ENCODE measurements at places on chromosomes 4 and X. TPM values are rescaled to one million over a fixed set of nuclear protein-coding genes. Genes with fewer than 3 reads are reported as not detected.
A peak's percentile ranks its signal among the peaks of the same experiment; 100 is the strongest.

DNA sequence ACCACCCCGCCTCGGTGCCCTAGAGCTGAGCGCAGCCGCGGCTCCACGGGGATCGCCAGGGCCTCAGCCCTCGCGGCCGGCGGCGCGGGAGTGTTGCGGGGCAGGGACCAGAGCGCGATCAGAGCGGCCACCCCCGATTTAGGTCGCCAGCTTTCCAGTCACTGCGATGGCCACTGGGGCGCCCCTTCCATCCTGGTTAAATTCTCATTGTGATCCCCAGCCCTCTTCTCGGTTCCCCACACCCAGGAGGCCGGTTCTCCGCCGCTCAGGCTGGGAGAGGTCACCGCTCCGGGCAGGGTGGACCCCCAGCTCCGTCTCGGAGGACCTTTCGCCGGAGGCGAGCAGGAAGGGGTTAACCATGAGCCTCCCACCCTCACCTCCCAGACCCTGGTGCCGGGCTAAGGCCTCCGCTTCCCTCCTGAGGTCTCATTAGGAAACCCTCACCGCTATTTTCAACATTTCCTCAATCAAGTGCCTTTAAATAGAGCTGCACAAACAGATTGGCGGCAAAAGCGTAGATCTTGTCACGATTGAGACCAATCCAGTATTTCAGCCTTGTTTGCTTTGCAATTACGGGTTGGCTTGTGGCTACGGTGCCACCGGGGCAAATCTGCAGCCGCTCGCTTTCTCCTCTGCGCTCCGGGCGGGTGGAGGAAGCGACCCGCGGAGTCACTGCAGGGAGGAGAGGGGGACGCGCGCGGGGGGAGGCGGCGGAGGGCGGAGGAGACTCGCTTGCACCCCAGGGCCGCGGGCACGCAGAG is 8.3 kb upstream of the HAND2 start:
- DNase-seq, result peak; percentile 64

GRCh38 chr4:59968796-59969195 is 1231.3 kb upstream of the ADGRL3 start:
- no peak for DNase-seq

DNA sequence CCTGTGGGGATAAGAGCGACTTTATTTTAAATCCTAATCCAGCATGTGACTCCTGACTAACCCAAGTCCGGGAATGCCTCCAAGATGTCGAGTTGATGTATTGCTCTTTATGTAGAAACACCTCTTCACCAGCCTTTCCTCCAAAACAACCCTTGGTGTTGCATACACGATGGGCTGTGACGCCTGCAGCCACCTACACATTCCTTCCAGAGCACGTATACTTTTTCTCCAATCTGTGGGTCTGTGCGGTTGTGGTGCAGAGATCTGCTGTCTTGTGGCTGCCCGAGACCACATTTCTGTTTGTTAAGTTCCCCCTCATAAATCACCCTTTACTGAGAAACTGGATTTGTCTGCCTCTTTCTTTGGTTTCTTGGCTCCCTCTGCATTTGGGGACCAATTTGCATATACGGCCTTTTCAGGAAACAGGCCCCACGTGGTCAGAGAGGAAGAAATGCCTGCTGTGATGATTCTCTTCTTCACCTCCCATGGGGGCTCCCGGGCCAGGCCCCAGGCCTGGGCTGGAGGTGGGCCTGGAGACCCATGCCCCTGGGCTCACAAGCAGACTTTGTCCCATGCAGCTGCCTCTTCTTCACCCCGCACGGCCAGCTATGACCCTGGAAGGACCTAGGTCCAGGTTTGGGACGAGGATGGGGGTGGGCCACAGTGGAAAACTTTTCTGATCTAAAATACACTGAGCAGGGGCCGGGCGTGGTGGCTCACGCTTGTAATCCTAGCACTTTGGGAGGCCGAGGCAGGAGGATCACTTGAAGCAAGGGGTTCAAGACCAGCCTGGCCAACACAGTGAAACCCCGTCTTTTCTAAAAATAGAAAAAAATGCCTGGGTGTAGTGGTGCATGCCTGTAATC is 21.4 kb upstream of the AFAP1 start:
- no peak for DNase-seq

DNA sequence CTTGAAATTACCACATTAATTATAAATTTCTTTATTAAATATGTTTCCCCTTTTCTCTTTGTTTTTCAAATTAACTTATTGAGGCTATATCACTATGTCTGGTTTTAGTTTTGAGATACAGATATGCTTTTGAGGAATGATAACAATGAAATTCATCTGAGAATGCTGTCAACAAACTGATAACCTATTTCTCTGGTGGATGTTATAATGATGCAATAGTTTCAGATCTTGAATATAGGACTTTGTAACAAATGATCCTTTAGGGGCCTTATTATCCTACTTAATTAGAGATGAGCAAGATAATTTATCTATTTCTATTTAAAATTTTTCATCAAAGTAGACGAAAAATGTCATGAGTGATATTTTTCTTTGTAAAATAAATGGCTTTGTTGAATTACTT is 123.7 kb downstream of the MAGEB17 start:
- no peak for DNase-seq

- DNase-seq, result no peak
These were observed 62.4 kb downstream of the MAOA start for GRCh38 chrX:43718546-43718945.

- no peak for DNase-seq
These were observed 1137.6 kb upstream of the IGFBP7 start for GRCh38 chr4:58247792-58248191.

DNA sequence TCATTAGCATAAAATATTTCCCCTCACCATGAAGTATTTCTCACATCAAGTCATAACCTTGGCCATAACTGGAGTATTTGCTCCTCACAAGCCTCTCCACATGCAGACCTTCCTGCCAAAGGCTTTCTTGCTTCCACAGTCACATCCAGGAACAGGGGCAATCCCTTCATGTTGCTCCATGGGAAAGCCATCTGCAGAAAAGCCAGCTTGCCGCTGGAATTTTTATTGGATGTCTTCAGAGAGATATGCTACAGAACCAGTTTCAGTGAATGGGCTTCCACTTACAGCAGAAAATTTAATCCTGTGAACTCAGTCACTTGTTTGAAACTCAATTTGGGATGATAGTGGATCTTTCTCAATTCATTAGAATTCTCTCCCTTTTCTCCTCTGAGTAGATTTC is 3.2 kb upstream of the CDKN2AIP start:
- no peak for DNase-seq

DNA sequence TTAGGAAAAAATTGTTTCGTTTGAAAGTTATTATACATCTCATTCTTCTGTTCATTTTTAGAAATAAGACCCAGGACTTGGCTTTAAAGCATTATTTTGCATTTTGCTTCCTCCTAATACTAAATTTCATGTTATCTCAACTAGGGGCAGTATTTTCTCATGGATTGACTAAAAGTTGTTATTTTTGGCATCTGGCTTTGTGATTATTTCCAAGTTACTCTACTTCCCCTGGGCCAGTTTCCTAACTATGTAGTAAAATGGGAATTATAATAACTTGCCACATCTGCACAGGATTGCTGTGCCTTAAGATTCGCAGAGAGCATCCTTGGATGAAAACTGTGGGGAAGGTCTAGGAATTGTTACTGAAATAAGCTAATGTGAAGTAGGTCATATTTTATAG is 3.0 kb downstream of the RBPJ start:
- no peak for DNase-seq

GRCh38 chrX:54198262-54198661 is 15.2 kb upstream of the FAM120C start:
- no peak for DNase-seq

DNA sequence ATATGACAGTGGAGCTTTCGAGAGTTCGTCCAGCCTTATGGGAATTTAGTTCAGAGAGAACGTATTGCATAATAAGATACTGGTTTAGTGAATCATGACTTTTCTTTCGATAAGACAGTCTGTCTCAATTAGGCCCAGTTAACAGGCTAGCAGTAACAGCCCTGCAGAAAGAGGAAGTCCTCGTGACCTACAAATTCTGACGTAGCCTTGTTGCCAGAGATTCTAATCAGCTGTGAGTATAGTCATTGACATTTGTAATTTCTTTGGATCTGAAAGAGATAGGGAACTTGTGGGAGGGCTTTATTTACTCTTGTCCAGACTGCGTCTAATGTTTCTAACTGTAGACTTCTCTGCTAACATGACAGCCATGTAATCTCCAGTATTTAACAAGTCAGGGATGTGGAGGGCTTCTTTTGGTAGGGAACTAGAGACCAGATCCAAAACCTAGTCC is 15.8 kb downstream of the ART3 start:
- no peak for DNase-seq

DNA sequence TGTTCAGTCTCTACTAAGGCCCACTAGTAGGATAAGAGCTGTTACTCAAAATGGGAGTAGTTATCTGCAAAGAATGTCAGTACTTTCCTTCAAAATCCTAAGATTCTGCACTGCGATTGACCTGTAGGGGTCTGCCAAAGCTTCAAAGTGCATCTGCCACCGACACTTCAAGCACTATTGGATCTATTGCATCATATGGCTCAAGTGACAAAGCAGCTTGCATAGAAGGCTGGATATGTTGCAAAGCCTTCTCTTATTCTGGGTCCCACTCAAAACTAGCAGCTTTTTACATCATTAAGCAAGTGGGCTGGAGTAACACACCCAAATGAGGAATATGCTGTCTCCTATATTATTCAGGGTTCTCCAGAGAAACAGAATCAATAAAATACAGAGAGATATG is 115.4 kb upstream of the EMCN start:
- no peak for DNase-seq

- no peak for DNase-seq
These were observed 60.4 kb downstream of the CD40LG start for GRCh38 chrX:136708348-136708747.

GRCh38 chr4:180059216-180059881 is 2183.9 kb upstream of the TENM3 start:
- peak; percentile 56 for DNase-seq

DNA sequence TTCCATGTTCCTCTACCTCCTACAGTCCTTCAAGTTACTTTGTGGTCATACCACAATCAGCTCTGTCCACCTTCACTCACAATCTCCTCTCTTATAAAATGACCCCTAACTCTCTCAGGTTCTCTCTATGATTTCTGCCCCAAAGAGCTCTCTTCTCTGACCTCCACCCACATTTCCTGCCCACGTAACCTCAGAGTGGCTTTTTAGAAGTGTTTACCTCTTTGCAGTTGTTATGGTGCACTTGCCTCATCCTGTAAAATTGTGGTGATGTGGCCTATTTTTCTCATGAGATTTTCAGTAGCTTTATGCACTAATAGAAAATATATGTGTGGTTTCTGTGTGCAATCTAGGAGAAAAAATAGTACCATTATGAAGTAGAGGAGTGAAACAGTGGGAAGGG is 215.8 kb downstream of the PACRGL start:
- DNase-seq, result no peak

DNA sequence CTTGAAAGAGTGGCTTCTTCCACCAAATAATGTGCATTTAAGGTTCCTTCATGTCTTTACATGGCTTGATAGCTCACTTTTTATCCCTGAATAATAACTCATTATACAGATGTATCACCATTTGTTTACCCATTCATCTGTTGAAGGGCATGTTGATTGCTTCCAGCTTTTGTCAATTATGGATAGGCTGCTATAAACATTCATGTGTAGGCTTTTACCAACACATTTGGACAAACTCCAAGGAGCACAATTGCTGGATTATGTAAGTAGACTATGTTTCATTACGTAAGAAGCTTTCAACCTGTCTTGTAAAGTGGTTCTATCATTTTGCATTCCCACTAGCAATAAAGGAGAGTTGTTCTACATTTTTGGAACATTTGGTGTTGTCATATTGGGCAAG is 2637.0 kb downstream of the PCDH7 start:
- no peak for DNase-seq

Gene ITGB1BP2
- total RNA-seq, result 0.38 TPM

Gene SPARCL1
- total RNA-seq, result 369 TPM

Gene TBC1D9
- total RNA-seq, result 39.5 TPM

Gene GPRIN3
- 25.2 TPM for total RNA-seq

Gene DGAT2L6
- not detected for total RNA-seq
